Activated naive CD4-positive, alpha-beta T cell treated with anti-CD3 and anti-CD28 coated beads, Interleukin-2, amount 50 U/mL, for 72 hours (primary cell): ENCODE measurements at places on chromosomes 11 and 22. TPM values are rescaled to one million over a fixed set of nuclear protein-coding genes. Genes with fewer than 3 reads are reported as not detected.

- peak; percentile 62 for DNase-seq
Observed at GRCh38 chr11:95337175-95337957, 106.4 kb upstream of the SESN3 start.

- DNase-seq = no peak
Observed at GRCh38 chr22:49317369-49317768, 510.3 kb downstream of the BRD1 start.

Gene MRGPRF
- total RNA-seq = not detected

GRCh38 chr11:10541561-10541930, 559 bp upstream of the RNF141 start:
- no peak for DNase-seq

DNA sequence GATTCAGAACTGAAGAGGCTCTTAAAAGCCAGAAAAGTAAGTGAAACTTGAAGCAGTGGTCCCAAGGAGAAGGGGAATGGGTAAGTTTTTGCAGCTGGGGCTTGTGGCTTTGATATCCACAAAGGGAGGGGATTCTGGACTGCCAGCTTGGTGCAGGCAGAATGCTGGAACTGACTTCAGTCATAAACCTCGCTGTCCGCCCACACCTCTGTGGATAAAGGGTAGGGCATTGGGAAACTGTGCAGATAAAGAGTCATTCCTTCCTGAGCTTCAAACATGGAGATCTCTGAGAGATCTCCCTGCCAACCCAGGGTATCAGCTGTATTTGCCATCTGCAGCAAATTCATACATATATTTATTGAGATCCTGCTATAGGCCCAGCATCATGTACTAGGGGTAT, 124.3 kb upstream of the OR9Q1 start:
- DNase-seq = no peak
